KBM-7 (cell line): ENCODE measurements at places on chromosomes 6 and 20.

GRCh38 chr6:12294851-12295536 is 4.8 kb downstream of the EDN1 start:
- DNase-seq: no peak

- no peak for DNase-seq
Observed at GRCh38 chr6:109174916-109175315, 79.6 kb downstream of the CEP57L1 start.

GRCh38 chr20:34985461-34986310 is 30.0 kb downstream of the MYH7B start:
- DNase-seq: no peak

DNA sequence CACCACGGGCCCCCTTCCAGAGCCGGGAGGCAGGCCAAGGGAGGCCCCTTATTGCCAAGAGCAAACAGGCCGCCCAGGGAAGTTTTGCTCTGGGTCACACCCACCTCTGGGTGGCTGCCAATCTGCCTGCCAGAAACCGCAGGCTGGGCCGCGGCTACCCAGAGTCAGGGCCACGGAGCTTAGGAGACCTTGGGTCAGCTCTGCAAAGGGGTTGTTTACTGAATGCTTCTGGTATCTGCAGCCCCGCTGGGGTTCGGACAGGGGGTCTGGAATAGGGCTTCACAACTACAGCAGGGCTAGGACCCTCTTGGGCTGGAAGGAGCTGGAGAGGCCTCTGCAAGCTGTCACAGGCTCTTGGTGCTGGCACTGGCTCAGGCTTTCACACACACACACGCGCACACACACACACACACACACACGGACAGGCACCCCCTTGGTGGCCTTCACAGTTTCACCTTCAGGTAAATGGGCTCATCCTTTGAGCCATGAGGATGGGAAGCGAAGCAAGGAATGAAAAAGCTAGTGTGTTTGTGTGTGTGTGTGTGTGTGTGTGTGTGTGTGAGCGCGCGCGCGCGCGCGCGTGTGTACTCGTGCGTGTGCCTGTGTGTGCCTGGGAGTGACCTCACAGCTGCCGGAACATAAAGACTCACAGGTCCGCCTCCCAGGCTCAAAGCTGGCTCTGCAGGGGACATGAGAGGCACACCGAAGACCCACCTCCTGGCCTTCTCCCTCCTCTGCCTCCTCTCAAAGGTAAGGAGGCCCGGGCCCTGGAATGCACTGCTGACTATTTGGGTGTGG is at the start of gene CCN5:
TSS of gene CCN5 (plus strand) at position 669 of the 798 bp plus-strand sequence. CDS start at position 691, 22 bp downstream.
- DNase-seq: peak; percentile 60

- no peak for DNase-seq
Observed at GRCh38 chr20:48586730-48587129, 241.1 kb downstream of the PREX1 start.

DNA sequence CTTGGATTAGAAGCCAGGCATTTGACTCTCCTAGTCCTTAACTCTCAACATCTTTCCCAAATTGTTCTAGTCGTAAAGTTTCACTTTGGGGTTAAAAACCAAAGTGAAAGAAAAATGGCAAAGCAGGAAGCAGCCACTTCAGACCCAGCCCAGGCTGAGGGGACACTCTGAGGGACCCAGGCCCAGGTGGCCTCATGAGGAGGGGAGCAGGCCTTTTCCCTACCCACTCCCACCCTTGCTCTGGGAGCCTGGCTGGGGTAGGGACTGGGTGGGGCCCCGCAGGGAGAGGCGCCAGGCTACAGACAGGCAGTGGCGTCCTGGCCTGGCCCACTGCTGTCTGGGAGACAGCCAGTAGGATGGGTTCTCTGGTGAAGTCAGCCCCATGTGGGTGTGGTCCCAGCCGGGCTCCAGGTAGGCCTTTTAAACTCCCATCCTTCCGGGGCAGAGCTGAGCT is 68.7 kb upstream of the MYL9 start:
- DNase-seq: no peak

- no peak for DNase-seq
Observed at GRCh38 chr20:35344354-35344837, 52.2 kb upstream of the FAM83C start.

DNA sequence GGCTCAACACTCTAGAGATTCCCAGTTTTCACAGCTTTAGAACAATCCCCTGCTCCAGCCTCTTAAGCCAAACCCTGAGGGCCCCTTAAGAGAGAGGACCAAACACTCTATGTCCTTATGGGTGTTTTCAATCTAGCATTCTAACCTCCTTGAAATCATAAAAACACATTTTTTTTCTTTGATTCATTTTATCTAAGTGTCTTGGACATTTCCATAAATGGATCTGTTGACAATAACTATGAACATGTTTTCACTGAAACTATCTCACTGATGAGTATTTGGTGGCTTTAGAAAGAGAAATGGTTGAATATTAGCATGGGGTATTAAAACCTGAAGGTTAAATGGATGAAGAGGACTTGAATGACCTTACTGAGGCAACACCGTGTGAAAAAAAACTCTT is 27.6 kb upstream of the PDE7B start:
- DNase-seq: no peak

DNA sequence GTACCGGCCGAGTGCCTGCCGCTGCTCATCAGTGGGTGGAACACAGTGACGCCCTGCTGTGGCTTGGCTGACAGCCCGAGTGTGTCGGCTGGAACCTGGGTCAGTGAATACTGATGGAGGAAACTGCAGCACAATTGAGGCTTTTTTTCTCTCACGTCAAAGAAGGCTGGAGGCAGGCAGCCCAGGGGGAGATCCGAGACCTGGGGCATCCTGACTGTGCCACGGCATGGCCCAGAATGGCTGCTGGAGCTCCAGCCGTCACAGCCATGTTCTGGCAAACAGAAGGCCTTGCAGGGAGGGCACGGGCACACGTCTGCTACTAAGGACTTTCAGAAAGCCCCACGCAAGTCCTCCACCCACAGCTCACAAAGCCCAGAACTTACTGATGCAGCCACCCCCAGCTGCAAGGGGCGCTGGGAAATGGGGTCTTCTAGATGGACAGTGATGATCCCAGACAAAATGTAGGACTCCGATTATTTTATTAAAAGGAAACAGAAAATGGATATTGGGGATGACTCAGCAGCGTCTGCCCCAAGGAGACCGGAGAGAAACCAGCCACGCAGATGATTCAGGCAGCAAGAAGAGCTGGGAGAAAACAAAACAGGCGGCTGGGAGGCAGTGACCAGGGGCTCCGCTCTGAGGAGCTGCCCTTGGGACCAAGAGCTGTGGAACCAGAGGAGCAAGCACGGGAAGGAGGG is 140.0 kb downstream of the TAF4 start:
- no peak for DNase-seq

GRCh38 chr20:60091861-60092260 is 133.6 kb downstream of the CDH26 start:
- no peak for DNase-seq

DNA sequence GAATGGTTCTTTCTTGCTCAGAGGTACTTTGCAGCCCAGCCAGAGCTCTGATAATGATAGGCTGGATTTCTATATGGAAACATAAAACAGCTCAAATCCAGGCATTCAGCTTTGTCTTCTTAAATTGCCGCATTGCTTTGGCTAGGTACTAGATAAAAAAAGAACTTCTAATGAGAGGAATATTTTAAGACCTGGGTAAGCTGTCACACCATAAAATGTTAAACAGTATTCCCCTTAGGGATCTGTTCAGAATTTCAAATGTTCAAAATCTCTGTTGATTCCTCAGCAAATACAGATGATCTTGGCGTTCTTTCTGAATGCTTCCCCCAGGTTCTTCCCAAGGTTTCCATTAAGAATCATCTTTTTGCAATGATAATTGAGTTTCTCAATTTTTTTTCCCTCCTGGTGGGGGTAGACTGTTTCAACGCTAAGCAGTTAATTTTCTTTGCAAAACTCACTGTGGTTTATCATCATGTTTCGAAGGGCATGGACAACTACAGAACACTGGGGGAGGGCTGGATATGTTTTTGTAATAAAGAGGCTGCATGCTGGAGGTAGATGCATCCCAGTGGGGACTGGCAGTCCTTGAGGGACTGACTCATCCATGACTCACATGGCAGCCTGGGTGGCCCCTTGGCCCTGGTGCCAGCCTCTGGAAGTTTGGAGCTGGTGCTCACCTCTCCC is 31.0 kb downstream of the TIAM2 start:
- no peak for DNase-seq

DNA sequence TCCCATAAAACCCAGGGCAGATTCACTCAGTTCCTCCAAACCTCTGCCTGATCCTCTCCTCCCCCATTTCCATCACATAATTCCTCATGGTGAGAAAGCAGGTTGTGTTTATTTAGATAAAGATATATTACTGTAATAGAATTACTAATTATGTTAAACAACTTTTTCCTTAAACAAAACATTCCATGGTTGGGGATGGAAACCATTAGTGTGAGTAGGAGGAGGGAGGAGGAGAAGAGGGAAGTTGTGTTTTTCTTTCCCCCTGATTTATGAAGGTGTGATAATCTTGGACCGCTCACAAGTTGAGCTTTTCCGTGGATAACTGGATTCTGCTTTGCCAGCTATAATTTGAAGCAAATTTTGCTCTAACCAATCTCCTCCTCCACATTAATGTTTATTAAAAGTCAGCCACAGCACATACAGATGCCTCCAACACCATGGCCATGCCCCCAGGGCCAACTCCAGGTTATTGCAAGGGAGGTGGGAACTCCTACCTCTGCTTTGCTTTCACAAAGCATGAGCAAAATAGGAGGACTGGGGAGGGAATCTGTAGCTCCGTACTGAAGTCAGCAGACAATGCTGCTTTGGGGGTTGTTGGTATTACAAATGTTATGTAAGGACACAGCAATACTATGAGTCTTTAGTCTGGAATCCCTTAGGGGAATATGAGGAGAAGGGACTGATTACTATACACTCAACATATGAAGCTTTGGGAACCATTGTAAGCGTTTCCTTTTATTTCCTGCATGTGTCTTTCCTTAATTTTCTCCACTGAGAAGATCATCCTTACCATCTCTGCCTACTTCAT is 542.0 kb downstream of the DHX35 start:
- no peak for DNase-seq

DNA sequence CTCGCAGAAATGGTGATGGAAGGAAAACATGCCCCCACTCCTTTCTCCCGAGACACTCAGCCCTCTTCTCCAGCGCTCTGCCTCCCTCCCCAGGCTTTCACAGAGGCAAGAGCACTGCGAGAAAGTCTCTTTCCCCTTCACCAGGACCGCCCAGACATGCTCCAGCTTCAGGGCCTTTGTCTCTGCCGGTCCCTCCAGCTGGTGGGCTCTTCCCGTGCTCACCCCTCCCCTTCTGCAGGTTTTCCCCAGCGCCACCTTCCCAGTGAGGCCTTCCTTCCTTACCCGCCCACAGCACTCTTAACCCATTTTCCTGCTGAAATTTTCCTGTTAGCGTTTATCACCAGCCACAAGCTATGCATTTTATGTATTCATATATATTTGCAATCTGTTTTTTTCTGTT is 86.2 kb downstream of the TFAP2C start:
- DNase-seq: no peak

- no peak for DNase-seq
Observed at GRCh38 chr6:45854149-45854742, 161.4 kb downstream of the CLIC5 start.

DNA sequence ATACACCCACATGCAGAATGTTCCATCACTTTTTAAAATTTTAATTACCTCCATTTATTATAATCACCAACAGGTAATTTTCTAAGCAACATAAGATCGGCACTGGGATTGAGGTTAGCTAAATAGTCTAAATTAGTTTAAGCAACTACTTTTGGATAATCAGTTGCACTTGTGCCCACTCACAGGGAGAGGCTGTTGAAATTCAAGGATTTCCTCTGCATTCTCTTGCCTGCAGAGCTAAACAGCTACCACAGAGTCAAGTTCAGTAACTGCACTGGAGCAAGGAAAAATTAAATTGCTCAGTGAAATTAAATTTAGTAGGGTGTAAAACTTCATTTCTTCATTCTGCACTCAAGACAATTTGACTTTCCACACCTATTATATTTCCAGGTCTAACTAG is 120.7 kb upstream of the CCDC28A start:
- DNase-seq: no peak

GRCh38 chr6:36865835-36866234 is 8.8 kb downstream of the PPIL1 start:
- DNase-seq: no peak

DNA sequence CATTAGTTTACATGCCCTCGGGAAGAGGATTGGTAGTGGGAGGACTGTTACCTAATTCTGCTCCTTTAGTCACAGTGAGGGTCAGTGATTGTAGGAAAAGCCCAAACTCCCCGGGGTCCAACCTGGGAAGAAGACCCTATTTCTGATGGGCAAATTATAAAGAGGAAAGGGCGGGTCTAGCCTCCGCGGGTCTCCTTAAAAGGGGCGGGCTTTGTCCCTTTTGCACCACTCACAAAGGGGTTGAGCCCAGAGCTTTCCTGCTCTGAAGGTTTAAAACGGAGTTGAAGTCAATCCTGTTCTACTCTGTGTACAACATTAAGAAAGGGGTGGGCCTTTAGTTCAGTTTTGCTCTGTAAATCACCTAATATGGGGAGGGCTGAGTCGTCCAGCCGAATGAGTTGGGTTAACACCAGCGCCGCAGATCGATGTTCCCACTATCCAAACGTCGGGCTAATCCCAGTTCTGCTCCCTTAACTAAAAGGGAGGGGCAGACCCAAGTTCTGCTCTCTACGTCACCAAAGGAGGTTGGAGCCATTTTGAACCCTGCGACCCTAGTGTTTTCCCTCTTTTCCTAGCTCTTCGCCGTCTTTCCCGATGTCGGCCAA is 920 bp upstream of the RNF5 start:
- DNase-seq: no peak

GRCh38 chr20:45833883-45834796 is 541 bp downstream of the SNX21 start:
- peak; percentile 40 for DNase-seq

- no peak for DNase-seq
Observed at GRCh38 chr6:53566755-53567154, 21.9 kb upstream of the GCLC start.

- DNase-seq: no peak
Observed at GRCh38 chr6:145018027-145018426, 717.3 kb downstream of the EPM2A start.

- peak; percentile 30 for DNase-seq
Observed at GRCh38 chr6:114096561-114097172, 125.7 kb upstream of the HDAC2 start.

GRCh38 chr6:130760006-130760405 is 67.2 kb upstream of the SMLR1 start:
- peak; percentile 26 for DNase-seq

DNA sequence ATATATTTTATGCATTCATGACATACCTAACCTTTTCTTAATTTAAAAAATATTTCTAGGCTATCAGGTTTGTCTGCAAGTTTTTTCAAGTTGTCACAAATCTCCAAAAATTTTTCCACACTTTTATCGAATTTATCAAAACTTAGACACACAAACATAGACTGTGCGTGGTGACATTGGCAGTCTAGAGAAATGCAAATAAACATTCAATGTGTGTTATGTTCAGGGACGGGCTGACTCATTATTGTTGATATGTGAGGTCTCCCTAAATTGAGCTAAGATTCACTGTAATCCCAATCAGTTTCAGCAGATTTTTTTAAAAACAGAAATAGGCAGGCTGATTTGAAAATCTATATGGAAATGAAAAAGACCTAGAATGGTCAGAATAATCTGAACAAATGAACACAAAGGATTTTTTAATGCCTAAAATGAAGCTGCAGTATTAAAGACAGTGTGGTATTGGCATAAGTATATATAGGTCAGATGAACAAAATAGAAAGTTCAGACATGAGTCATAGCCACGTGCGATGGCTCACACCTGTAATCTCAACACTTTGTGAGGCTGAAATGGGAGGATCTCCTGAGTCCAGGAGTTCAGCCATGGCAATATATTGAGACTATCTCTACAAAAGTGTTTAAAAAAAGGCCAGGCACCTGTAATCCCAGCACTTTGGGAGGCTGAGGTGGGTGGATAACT is 19.2 kb downstream of the BLTP3A start:
- DNase-seq: no peak
